NCI-H69 (cell line): ENCODE measurements at places on chromosomes 12 and 14.

DNA sequence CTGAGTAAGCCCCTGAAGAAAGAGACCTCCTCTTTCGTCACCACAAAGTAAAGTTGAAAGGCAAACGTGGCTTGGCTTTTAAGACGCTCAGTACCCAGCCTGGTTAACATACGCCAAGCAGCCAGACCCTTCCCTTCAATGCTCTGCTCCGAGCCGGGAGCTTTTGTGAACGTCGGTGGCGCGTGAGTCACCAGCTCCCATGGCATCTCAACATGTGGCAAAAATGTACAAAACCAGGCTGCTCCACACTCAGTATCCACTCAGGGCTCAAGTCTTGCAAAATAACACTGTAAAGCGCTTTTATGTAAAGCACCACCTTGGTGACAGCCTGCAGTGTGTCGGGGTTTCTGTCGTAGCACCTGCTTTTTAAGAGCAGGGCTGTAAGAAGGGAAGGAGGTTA is 89.0 kb downstream of the SETD3 start:
- DNase-seq: no peak

DNA sequence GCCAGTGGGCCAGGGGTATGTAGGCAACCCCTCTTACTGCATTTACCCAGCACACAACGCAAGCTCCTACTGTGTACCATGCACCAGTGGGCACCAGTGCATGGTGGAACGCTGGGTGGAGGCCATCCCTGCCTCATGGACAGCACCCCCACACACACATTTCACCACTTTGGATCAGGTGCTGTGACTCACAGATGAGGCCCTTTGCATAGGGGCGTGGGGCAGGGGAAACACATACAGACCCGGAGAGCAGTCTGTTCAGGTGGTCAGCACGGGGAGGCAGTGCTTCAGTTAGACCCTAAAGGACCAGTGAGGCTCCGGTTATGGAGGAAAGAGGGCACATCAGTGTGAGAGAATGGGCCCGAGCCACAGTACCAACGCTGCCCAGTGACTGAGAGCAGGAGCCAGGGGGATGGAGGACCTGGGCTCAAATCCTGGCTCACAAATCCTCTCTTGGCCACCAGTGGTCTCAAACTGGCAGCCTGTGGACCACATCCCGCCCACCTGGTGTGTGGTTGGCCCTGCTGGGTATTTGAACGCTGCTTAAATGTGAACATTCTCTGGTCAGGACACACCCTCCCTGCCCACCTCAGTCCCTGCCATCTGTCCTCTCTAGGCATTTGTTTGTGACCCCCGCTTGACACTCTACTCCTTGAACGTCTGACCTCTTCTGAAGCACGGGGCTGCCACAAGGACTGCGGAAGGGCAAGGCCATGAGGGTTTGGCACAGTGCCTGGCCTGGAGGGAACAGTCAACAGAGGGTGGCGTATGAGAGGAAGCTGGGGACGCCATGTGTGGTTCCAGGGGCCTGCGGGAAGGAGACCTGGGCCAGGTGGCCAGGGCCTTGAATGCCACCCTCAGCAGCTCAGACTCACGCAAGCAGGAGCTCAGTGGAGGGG is 46.7 kb downstream of the FAM222A start:
- peak; percentile 54 for DNase-seq

DNA sequence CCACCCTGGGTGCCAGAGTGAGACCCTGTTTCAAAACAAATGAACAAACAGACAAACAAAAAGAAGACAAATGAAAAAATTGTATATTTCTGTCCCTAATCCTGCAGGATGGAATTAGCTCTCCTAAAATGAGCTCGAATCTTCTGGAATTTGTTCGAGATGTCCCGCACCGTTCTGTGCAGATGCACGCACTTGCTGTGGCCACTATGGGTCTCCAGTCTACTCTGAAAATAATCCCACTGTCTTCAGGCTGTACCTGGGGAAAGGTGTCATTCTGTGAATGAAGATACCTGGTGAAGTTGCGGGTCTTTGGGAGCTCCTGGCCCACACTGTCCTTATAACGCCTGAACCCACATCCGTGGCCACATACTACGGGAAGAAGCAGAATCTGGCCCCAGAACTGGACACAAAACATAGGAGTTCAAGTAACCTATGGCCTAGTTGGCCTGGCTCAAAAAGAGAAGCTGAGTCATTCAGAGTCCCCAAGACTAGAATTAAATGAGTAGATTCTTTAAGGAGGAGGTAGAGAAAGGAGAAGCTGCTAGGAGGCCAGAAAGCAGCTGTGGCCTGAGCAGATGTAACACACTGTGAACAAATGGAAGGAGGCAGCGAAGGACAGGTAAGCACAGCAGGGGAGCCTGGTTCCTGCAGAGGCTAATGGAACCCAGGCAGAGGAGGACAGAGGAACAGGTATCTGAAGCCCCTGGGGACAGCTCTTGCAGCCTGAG is 108.6 kb downstream of the FOXN3 start:
- DNase-seq: peak; percentile 76

DNA sequence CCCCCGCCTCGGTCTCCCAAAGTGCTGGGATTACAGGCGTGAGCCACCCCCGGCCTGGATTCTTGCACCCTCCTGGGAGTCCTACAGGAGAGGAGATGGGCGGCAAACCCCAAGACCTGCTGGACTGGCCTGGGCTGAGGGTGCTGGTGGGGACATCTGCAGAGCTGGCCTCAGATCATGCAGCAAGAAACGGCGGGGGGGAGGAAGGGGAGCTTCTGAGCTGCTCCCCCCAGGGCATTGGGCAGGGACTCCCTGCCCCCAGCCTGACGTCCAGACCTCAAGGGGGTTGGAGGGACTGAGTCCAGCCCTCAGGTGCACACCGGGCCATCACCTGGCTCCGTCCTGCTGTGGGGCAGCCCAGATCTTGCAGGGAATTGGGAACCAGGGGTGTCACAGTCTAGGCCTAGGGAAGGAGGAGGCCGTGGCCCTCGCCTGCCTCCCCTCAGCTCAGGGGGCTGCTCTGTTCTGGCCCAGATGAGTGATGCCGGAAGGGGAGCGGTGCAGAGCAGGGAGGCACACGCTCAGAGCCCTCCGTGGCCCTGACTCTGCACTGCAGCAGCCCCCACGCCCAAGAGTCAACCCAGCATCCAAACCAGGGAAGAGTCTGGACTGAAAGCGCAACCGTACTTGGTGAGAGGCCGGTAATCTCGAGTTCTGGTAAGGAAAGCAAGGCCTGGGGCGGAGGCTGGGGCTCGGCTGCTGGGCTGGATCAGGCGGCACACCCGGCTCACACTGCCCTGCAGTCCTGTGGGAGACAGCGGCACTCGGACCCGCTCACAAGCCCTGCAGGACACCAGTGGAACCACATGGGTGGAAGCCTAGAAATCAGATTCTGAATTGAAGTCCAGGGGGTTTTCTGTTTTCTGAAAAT is 8.9 kb upstream of the AMN start:
- no peak for DNase-seq

- peak; percentile 95 for DNase-seq
These were observed at the start of gene RAB21 for GRCh38 chr12:71754461-71755145. TSS of gene RAB21 (plus strand) at chr12:71754863. CDS start at chr12:71755130, 267 bp downstream.

- DNase-seq: no peak
These were observed 117.1 kb downstream of the SYT10 start for GRCh38 chr12:33322519-33322918.

DNA sequence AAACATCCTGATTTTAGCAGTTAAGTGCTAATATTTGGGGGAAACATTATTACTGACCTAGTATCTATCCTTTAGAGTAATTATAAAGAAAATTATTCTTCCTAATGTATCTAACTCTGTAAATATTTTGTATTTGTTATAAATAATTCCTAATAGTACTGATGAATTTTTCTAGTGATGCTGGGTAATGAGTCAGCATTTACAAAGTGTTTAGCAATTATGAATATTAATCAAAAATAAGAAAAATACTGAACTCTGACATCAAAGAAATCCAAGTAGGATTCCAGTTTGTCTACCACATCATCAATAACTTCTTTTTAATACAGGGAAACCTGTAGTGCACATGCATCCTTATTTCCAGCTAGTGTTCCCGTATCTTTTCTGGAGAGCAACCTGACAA is 9.0 kb downstream of the NAP1L1 start:
- DNase-seq: no peak

- peak; percentile 92 for DNase-seq
These were observed at the start of gene CARMIL3 for GRCh38 chr14:24051789-24052655. TSS of gene CARMIL3 (plus strand) at chr14:24052009. CDS start at chr14:24052154, 145 bp downstream.

- peak; percentile 12 for DNase-seq
These were observed 29.4 kb downstream of the PLEKHG7 start for GRCh38 chr12:92732216-92732615.

DNA sequence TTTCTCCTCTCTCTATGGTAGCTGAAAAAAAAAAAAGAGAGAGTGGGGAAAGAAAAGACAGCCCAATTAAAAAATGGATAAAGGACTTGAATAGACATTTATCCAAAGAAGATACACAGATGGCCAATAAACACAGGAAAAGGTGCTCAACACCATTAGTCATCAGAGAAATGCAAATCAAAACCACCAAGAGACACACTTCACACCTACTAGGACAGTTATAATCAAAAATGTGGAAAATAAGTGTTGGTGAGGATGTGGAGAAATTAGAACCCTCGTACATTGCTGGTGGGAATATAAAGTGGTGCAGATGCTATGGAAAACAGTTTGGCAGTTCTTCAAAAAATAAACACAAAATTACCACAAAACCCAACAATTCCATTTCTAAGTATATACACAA is 172.4 kb upstream of the GRIN2B start:
- no peak for DNase-seq

DNA sequence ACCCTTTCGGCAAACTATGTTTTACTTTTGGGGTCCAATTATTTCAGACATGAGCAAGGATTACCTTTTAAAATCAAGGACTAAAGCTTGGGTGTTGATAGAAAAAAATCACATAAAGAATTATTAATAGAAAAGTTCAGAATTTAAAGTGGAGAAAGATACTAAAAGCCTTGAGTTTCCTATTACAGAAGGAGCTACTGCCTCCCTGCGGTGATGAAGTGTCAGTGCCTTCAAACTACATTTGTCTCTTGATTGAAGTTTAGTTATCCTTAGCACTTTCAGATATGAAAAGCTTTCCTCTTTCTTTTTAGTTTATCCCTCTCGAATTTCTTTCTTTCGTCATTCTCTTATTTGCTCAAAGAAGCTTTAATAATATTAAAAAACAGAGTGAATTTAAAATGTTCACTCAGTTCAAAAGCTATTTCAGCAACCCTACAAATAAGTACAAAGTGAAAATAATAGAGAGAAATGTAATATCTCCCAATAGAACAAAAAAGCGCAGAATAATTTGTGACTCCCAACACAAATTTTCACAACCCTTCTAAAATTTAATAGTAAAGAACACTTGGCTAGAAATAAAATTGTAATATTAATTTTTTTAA is 87.6 kb downstream of the SEC23A start:
- DNase-seq: peak; percentile 74

DNA sequence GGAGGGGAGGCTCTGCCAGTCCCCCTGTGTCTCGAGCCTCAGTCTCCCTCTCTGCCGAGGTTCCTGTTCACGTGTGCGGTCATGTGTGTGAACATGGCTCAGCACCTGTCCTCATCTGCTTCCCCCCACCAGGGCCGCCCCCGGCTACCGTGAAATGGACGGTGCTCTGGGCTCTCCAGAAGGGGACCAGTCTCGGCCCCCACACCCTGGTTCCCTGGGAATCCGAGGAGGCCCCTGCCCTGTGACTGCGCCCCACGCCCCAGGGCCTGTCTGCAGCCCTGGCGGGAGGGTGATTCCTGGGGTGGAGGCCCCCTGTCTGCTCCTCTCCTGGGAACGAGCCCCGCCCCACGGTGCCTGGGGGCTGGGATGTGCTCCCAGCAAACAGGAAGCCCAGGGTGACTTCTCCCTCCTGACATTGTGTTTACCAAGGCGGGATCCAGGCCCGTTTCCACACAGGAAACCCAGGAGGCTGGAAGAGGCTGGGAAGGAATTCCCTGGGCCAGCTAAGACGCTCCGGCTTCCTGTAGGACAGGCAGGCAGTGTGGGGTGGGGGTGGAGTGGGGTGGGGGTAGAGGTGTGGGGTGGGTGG is 46.6 kb downstream of the KIF26A start:
- peak; percentile 81 for DNase-seq

DNA sequence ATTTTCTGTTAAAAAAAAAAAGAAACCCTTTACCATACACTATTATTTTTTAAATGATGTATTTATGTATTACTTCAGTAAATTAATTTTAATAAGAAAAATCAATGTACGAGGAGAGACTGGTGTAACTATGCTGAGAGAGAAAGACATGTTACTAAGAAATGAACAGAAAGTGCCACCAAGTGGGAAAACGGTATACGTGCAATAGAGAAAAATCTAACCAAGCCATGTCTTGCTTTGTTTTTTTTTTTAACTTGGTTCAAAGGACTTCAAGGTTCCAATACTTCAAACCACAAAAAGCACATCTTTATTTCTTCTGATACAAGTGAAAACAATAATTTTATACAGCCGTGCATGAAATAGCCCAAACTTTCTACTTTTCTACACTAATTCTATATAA is 22.9 kb downstream of the NDUFA12 start:
- no peak for DNase-seq
